ENCODE measurements at places on chromosomes 1 and 21.

GRCh38 chr1:175373786-175374623 is 181.4 kb upstream of the KIAA0040 start:
- DNase-seq = peak; percentile 88

DNA sequence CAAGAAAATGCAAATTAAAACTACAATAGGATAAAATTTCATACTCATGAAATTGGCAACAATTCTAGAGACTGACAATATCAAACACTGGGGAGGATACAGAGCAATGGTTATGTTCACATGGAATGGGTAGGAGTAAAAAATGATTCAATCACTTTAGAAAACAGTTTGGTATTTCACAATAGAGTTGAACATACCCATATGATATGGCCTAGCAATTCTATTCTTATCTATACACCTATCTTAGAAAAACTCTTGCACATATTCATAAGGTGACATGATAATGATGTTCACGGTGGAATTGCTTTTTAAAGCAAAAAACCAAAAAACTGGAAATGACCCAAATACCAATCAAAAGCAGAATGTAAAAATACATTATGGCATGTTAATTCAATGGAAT is 28.7 kb downstream of the PHC2 start:
- no peak for DNase-seq

DNA sequence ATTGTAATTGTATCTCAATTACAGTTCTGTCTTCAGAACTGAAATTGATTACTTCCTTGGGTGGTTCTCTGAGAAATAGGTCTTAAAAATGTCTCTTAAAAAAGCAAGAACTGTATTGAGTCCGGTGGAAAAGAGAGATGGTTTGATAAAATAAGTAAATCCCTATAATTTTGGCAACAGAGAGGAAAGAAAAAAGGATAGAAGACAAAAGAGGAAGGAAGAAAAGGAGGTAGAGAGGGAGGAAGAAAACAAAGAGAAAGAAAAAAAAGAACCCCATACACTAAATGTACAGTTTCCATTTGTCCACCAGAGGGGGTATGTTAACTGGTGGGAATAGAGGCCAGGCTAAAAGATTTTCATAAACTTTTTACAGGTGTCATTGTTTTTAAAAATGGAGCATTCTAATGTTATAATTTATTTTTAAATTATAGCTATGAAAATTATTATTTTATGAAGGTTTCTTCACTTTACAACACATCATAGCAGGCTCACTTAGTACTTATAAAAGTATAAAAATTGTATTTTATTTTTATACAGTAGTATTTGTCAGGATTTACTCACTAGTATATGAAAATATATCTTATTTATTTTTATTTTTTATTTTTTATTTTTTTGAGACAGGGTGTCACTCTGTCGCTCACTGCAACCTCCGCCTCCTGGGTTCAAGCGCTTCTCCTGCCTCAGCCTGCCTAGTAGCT is 2.1 kb upstream of the UBE2T start:
- no peak for DNase-seq

DNA sequence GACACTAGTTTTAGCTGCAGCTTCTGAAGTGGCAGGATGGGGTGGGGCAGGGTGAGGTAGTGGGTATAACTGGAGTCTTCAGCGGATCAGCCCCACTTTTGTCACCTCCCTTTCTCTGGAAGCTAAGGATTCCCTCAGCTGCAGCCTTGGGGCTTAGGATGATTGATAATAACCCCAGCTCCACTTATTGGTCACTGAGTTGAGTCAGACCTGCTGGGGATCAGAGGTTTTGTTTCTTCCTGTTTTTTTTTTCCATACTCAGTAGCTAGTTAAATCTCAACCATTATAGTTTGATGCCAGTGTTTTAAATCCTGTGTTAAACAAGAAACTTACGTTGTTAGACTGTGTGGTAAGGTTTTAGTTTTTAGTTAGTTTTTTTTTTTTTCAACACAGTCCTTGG is 57.2 kb downstream of the LAMC1 start:
- DNase-seq = no peak

- DNase-seq = no peak
Observed at GRCh38 chr1:201845331-201846083, 16.6 kb downstream of the IPO9 start.

GRCh38 chr1:88016947-88017346 is 667.1 kb upstream of the PKN2 start:
- DNase-seq = no peak

DNA sequence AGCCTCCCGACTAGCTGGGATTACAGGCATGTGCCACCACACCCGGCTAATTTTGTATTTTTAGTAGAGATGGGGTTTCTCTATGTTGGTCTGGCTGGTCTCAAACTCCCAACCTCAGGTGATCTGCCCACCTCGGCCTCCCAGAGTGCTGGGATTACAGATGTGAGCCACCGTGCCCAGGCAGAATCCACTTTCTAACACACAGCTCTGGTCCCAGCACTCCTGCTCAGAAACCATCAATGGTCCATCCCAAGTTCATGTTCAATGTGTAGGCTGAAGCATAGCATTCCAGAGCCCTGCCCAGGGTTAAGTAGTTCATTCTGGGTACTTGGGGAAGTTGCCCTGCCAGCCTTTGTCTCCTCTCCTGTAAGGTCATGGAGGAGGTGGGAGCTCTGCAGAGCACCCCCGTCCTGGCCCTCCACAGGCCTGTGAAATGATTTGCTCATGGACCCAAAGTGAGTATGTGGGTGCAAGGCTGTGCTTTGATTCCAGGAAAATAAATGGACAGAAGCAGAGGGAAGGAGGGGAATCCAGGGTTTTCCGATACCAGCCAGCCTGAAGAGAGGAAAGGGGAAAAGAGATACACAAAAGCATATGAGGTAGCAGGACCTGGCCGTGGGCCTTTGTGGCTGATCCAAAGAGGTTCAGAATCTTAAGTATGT is 55.2 kb downstream of the NENF start:
- no peak for DNase-seq

DNA sequence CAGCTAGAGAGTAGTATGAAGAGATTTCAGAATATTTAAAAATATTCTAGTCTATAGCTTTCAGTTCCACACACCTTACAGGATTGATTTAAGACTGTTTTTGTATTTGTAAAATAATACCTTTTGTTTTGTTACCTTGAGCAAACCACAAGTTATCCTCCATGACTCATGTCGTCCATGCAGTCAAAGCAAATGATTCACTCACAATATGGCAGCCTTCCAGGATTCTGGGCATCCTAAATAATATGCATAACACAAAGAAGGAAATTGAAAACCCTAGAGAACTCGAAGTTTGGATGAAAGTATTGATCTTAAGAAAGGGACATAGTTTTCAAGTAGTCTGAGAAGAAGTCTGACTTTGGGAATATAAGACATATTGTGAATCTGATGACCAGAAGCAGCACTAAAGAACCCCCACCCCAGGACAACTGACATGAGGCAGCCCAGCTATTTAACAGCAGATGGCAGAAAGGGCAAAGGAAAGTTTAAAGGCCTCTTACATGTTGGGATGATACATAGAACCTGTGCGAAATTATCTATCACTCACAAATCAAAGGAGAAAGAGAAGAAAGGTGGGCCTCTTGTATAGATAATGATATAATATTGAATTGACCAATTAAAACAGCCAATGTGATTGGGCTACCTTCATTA is 857.9 kb downstream of the BRINP3 start:
- DNase-seq = no peak

DNA sequence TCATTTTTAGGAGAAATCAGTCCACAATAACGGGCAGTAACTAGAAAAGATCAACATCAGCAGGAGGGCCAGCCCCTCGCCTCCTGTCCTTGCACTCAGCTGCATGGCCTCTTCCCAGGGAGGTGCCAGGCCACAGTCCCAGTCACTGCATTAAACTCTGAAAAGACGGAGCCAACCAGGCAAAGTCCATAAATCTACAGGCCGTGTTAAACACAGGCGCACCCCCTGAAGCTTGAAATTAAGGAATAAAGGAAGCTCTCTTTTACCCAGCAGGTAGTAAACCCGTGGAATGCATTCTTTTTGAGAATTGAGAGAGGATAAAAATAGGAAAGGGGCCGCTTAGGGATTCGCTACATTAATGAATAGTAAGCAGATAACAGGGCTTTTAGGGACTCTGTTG is 18.4 kb downstream of the H6PD start:
- no peak for DNase-seq

GRCh38 chr1:4411862-4412261 is 242.5 kb upstream of the AJAP1 start:
- no peak for DNase-seq

GRCh38 chr1:90106311-90106710 is 111.4 kb downstream of the ZNF326 start:
- no peak for DNase-seq

GRCh38 chr1:36008546-36009197 is 75.2 kb upstream of the TEKT2 start:
- no peak for DNase-seq

DNA sequence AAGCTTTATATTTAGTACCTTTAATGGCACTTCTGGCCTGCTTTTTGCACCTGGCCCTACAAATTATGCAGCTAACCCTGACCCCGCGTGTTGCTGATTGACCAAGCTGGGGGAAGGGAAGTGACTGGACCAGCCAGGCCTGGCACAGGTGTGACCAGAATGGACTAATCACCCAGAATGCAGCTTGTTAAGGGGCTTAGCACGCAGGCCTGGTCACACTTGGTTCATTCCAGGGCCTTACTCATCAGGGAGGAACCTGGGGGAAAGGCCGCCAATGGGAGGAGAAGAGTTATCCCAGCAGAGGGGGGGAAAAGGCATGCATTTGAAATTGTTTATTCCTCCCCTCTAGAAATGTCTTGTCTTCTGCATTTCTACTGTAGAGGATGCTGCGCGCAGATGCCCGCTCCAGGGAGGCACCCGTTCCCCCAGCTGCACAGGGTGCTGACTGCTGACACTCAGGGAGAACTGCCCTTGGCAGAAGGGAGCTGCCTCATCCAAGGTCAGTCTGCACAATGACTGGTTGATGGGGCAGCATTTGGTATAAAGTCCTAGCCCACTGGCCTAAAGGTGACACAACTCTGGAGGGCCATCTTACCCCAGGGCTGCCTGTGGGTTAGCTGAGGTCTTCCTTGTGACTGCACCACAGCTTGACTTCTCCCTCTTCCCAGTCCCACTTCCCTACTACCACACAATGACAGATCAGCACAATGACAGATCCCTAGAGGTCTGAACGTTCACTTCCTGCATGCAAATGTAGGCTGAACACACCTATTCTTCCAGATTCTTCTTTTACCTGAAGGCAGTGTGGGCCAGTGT is 29.0 kb downstream of the DHCR24 start:
- DNase-seq = no peak

DNA sequence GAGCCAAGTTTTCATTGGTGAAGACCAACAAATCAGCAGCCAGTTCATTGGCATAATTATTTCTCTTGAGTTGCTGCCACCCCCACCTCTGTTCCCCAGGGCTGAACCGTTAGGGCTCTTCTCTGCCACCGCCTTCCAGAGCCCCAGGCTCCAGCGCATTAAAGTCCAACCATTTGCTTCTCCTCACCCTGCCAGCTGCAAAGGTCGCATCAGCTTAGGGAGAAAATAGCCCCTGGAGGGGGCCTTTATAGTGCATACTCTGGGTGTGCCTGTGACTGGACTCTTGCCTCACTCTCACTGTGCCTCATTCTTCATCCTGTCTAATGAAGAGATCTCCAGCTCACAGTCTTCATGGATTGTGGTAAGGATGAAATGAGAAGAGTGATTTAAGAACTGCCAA is 50.4 kb downstream of the KDM1A start:
- DNase-seq = no peak

DNA sequence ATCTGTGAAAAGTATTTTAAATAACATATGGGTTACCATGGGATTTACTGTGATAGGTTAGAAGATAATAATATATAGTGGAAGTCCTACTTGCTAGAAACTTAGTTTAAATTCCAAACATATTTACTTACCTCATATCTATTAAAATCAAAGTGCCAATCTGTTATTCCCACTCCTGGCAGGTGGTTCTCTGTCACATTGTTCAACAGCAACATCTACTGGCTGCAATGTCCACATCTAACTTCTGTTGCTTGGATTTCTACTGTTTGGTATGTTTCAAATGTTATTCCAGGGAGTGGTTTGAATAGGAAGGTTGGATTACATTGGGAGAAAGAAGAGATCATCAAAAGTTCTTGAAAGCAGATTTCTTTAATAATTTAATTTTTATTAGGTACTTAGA is 122.5 kb upstream of the NCAM2 start:
- no peak for DNase-seq

- no peak for DNase-seq
Observed at GRCh38 chr1:115428676-115429075, 90.6 kb upstream of the NGF start.

- peak; percentile 46 for DNase-seq
Observed at GRCh38 chr1:156390469-156391365, 21.7 kb downstream of the RHBG start.

GRCh38 chr1:189313488-189313887 is 1164.2 kb downstream of the BRINP3 start:
- no peak for DNase-seq

DNA sequence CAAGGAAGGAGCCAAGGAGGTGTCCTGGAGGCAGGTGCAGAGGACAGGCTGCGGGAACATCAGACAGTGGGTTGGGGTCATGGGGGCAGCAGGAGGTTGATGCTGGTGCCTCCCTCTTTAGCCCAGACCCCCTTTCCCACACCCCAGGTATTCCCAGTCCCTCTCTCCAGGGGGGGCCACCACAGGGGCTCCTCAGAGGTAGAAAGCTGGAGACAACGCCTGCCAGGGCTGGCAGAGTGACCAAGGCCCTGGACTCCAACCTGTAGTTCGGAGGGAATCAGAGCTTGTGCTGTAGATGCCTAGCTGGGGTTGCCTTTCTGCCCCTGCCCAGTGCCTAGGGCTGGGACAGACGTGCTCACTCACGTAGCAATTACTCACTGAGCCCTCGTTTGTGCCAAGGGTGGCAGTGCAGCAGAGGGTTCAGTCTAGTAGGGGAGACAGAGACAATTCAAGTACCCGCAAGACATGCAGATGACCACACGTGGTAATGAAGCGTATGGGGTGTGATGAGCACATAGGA is 148.2 kb downstream of the PTPRU start:
- DNase-seq = no peak

DNA sequence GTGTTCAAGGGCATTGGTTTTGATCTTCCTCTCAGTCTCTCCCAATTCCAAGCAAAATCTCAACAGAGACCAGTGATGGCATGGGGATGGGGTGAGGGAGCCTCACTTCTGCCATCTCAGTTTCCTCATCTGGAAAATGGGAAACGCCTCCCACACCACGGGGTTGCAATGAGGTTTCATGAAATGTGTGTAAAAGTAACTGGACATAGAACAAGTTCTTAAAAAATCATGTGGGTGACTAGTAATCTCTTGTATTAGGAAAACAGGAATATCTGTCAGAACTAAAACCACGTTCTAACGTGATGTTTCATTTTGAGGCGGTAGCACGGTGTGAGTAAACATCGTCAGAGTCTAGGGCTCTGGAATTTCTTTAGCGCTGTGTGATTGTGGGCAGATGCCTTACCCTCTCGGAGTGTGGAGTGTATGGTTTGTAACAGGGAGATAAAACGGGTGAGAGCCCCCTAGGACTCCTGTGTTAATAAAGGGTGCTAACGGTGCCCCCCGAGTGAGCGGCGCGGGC is 55.5 kb upstream of the DNAJC6 start:
- no peak for DNase-seq

- DNase-seq = no peak
Observed at GRCh38 chr1:206761159-206761768, 9.3 kb upstream of the IL19 start.

All from posterior cingulate gyrus (tissue), 11 donors.